HL-60 (cell line): ENCODE measurements at places on chromosomes 11 and 22.

- no peak for DNase-seq
Measured at GRCh38 chr22:49521787-49522224, 305.9 kb downstream of the BRD1 start.

DNA sequence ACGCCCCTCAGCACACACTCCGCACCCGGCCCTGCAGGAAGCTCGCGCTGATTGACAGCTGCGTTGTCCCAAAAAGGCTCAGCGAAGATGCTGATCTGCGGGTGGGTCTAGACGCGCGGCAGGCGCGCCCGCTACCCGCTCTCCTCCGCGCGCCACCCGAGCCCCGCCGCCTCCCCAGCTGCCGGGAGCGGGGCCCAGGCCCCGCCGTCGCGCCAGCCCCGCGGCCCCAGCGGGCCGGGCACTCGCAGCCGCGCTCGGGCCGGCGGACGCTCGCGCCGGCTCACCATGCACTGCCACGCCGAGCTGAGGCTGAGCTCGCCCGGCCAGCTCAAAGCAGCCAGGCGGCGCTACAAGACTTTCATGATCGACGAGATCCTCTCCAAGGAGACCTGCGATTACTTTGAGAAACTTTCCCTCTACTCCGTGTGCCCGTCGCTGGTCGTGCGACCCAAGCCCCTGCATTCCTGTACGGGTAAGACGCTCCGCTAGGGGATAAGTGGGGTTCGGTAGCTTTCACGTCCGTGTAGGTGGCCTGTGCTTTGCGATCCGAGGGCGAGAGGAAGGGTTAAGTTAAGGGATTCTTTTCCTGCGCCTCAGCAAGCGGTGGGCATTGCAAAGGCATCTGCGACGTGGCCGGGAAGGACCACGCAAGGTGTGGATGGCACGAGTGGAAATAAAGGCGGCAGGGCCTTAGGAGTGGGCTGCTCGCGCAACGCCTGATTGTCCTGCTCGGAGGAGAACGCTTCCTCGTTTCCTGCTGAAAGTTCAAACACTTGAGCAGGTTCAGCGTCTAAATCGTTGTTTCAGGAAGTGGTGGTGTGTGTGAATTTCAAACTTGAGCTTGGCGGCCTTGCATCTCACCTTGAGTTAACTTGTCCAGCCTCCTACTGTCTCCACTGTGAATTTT is at the start of gene BARX2:
TSS of gene BARX2 (plus strand) at position 98 of the 907 bp plus-strand sequence. CDS start at position 286, 188 bp downstream.
- DNase-seq, result peak; percentile 26

DNA sequence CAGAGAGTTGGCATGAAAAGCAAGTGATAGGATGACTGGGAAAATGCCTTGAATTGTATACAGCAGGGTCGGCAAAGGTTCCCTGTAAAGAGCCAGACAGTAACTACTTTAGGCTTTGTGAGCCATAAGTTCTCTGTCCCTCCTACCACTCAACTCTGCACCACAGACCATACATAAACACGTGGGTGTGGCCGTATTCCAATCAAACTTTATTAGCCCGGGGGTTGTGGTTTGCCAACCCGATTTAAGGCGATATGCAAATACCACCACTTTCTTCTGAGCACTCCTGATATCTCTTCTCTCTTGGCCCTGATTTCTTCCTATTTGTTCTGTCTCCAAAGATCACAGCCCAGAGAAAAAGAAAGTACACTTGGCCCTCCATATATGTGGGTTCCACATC is 87.5 kb downstream of the MN1 start:
- DNase-seq, result no peak

- DNase-seq, result no peak
Measured at GRCh38 chr22:32063701-32064100, 20.6 kb downstream of the SLC5A1 start.

GRCh38 chr11:134841972-134842371 is 429.9 kb upstream of the B3GAT1 start:
- no peak for DNase-seq

- peak; percentile 67 for DNase-seq
Measured at GRCh38 chr11:11407065-11407762, 54.2 kb upstream of the CSNK2A3 start.

DNA sequence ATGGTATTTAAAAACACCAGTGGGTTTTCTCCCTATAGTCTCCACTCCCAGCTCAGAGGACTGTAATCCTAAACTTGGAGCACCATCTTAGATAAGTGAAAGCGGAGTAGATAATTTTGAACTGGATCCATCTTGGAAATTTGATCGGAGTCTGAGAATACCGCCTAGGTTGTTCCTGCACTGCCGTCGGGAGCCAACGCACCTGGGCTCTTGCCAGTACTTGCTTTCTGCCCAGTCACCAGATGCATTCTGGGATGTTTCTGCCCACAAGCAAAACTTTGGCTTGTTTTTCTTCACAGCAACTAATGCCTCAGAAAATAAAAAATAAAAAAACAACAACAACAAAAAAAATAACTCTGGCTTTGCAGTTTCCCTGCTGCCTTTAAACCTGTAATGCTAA is 113.0 kb upstream of the MTMR2 start:
- DNase-seq, result no peak

DNA sequence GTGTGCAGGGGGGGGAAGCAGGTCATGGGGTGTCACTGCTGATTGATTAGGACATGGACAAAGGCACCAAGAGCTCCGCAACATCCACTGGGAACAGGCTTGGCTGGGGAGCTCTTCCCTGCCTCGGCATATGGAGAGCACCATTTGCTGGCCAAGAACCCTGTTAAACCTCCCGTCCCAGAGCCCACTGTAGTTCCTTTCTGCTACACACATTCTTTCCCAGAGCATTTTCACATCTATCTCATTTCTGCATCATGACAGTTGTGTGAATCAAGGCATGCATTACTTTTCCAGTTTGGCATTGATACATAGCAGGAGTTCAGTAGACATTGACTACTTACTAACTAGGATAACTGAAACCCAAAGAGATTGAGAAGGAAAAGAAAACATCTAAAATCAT is 333.4 kb upstream of the B3GAT1 start:
- no peak for DNase-seq

DNA sequence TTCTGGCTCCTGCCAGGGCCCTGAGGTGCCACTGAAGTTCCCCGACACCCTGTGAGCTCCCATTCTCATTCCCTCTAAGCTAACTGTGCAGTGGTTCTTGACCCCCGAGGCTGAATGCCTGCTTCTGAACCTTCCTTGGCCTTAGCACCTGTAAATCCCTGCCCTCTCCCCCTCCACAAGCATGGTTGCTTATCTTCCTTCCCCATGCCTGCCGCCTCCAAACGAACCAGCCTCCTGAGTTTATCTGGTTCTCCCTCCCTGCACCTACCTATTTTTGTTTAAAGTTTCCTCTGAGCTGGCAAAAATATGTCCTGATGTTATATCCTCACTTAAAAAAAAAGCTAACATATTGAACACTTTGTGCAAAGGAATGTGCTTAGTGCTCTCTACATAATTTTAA is 33.9 kb downstream of the PPFIBP2 start:
- DNase-seq, result no peak

- no peak for DNase-seq
Measured at GRCh38 chr11:36312611-36313472, 16.8 kb downstream of the PRR5L start.

GRCh38 chr22:25660336-25660735 is 81.7 kb upstream of the MYO18B start:
- DNase-seq, result no peak

GRCh38 chr22:25448435-25449051 is 115.9 kb upstream of the GRK3 start:
- no peak for DNase-seq

GRCh38 chr11:130318031-130318673 is 3.4 kb upstream of the ZBTB44 start:
- DNase-seq, result no peak

GRCh38 chr22:46590334-46590733 is 29.9 kb upstream of the GRAMD4 start:
- DNase-seq, result no peak

- DNase-seq, result no peak
Measured at GRCh38 chr11:116466191-116466590, 306.6 kb downstream of the BUD13 start.

DNA sequence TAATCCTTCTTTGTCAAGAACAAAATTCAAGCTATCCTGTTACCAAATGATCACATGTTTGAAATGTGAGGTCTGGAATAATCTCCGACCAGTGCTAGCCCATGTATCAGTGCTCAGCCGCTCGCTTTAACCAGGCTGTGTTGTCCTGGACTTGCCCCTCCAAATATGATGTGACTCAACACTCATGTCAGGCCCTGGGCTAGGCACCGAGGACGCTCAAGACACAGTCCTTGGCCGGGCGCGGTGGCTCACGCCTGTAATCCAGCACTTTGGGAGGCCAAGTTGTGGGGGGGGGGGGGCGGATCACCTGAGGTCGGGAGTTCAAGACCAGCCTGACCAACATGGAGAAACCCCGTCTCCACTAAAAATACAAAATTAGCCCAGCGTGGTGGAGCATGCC is 54.1 kb upstream of the WNT7B start:
- DNase-seq, result no peak

DNA sequence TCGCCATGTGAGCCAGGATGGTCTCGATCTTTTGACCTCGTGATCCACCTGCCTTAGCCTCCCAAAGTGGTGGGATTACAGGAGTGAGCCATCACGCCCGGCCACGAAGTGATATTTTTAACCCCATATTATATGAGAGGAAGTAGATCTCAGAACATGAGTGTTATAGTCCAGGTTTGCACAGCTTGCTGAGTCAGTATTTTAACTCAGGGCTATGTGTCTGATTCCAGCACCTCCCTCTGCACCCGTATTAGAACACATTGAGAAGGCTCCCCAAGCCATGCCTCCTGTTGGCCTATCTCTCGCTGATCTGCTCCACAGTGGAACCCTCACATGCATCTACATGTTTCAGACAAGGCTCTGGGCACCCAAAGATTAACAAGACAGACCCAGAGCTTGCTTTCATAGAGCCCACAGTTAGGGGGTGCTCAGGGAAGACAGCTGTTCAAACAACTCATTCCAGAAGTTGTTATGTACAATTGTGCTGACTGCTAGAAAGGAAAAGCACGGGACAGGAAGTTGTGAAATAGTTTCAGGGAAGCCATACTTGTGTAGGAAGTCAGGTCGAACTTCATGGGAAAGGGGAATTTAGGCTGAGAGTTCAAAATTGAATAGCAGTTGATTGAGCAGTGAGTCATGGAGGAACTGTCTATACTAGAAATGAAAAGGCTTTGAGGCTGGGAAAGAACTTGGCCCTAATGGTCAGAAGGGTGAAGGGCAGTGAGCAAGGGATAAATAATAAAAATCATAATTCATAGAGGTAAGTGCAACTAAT is 49.3 kb upstream of the CLPB start:
- peak; percentile 9 for DNase-seq

- DNase-seq, result no peak
Measured at GRCh38 chr11:36507824-36508489, 2.1 kb downstream of the TRAF6 start.

- DNase-seq, result no peak
Measured at GRCh38 chr11:77886401-77886800, 65.5 kb downstream of the AAMDC start.

GRCh38 chr11:65719871-65720210 is 757 bp downstream of the RNASEH2C start:
- DNase-seq, result peak; percentile 43

DNA sequence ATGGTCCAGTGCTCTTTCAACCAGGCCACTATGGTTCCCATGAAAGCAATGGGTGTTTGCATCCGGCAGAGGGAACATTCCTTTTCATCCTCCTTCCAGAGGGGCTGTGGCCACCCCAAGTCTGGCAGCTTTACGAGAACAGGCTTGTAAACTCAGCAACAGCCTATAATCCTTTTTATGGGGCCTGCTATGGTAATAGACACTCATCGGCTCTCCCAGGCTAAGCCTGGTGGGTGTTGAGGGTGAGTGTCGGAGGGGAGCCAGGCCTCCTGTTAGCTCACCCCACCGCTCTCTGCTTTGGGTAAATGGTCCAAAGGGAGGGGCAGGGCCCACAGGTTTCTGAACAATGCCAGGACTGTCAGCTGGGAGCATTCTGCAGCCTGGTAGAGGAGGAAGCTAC is 111.6 kb upstream of the CD82 start:
- DNase-seq, result no peak
